ENCODE measurements at places on chromosomes 4 and X.

DNA sequence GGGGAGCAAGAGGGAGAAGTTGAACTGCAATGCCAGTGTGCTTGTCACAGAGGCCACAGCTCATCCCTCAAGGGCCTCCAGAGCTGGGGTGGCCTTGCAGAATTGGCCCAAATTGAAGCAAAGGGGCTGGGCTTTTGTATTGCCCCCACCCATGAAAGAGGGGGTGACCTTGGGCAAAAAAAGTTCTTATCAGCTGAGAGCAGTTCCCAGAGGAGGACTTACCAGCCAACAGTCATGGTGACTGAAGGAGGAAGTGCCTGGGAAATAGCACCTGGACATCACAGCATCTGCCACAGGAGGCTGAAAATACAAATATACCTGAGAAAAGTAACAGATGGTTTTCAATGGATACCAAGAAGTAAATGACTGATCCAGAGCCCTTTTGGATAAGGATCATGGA lies 262.4 kb downstream of the MID1IP1 start:
- no peak for DNase-seq

- peak; percentile 56 for DNase-seq
Observed at GRCh38 chr4:177964693-177965168, 522.5 kb upstream of the AGA start.

DNA sequence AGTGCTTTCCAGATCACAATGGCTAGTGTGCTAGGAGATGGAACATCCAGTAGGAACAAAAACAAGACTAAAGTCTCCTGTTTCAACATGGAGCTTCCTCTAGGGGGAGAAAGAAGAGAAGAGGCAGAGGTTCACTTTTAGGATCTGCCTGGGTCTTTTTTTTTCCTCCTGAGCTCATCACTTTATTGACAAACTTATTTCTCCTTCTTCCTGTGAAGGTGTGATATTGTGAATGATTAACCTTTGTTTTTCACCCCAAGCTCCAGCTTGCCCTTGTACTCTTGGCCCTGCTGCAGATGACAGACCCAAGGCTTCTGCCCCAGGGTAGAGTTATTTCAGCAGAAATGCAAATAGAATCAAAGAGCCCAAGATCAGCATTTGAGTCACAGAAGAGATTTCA lies 13.5 kb downstream of the PAGE4 start:
- no peak for DNase-seq

- DNase-seq = no peak
Observed at GRCh38 chr4:43992552-43992951, 456.1 kb downstream of the KCTD8 start.

DNA sequence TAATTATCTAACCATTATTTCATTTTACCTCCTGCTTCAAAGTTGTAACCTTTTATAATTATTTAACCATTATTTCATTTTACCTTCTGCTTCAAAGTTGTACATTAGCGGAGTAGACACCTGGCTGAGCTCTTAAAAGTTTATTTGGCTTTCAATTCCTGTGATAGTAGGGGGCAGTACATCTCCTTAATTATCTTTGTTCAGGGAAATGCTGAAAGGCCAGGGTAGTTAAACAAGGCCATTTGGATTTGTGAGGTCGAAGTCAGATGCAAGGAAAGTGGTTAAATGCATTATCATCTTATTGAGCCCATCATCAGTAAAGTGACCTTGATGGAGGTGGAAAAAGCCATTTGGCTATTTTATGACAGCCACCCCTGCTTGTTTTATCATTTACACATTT lies 210.6 kb downstream of the TENM3 start:
- no peak for DNase-seq

DNA sequence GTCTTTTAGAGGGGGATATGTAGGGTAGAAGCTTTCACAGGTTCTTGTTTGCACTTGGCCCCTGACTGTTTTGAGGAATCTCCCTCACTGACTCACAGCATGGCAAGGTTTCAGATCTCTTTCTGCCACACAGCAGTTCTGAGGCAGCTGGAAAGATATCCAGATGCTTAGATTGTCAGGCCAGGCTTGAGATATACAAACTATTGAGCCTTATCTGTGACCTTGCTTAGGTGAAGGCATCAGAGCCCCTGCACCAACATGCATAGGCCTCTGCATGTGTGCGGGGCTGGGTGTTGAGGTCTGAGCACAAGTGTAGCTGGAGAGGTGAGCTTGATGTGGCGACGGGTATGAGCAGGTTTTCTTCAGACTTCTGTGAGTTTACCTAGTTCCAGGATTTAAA lies 80.9 kb upstream of the MSANTD1 start:
- no peak for DNase-seq

DNA sequence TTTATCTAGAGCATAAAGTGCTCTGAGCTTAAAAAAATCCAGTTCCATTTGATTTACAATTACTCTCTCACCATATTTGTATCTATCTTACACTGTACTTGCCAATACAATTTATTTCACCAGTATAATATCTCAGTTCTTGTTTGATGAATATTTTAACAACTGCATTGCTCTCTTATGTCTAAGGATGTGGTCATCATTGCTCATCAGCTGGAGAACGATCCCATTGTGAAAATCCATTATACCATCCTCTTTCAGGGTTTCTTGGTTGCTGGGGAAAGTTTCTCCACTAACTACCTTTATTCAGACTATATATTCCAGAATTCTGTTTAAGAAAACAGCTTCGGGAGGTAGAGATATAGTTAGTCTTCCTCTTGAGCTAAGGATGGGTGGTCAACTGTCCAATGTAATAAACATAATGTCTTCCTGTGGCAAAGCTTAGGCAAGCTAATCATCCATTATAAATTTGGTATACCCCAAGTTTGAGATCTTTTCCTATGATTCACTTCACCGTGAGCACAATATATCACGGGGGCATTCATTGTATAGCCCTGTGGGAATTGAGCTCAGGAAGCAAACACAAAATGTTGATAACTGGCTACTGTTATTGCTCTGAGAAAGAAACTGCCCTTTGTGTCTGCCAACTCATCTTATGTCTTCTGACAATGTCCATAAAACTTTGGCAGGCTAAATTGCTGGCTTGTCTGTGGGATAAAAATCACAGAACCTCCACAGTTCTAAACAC lies 2361.9 kb downstream of the ARAP2 start:
- DNase-seq = no peak

- no peak for DNase-seq
Observed at GRCh38 chrX:100445593-100445992, 35.5 kb upstream of the PCDH19 start.

DNA sequence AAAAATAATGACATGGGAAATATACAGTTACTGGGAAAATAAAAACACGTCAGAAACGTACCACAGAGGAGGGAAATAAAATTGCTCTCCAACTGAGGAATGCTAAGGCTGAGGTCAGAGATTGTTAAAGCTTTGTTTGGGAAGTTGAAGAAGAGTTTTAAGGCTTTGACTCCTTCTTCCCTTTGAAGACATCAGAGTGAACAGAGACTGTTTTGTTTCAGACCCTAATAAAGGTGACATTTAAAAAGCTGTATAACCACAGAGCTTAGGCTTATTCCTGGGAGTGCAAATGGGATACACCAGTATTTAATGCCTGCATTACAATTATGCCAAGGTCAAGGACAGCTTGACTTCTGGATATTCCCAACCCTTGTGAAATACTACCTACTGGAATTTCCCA lies 102.8 kb downstream of the TRIML1 start:
- no peak for DNase-seq

GRCh38 chrX:33855251-33855650 lies 276.9 kb downstream of the FAM47A start:
- DNase-seq = no peak

DNA sequence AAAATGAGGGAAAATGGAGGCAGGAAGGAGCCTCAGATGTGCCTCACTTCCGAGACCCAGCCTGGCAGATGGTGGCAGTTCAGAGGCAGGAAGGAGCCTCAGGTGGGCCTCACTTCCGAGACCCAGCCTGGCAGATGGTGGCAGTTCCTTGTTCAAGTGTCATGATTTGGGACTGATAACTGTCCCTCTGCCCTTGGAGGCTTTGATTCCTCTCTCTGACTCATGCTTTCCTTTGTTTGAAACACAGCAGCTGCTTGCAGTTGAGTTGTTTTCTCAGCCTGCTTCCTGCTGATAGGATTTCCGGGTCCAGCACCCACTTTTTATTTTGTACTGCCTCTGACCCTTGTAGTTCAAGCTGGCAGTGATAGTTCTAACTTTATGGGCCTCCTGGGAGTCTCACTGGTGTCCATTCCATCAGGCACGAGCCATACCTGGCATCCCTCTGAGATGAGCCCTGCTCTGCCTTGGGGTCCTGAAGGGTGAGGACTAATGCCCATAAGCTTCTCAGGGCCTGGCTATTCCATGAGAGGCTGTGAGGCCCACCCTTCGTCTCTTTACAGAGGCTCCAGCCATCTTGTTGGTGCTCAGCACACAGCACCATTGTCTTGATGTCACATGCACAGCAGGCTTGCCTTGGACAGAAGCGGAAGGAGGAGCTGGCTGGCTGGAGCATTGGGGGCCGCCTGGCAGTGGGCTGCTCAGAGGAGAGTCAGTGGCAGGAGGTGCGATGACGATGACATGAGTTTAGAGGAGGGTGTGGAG lies 13.0 kb downstream of the RGS12 start:
- no peak for DNase-seq

DNA sequence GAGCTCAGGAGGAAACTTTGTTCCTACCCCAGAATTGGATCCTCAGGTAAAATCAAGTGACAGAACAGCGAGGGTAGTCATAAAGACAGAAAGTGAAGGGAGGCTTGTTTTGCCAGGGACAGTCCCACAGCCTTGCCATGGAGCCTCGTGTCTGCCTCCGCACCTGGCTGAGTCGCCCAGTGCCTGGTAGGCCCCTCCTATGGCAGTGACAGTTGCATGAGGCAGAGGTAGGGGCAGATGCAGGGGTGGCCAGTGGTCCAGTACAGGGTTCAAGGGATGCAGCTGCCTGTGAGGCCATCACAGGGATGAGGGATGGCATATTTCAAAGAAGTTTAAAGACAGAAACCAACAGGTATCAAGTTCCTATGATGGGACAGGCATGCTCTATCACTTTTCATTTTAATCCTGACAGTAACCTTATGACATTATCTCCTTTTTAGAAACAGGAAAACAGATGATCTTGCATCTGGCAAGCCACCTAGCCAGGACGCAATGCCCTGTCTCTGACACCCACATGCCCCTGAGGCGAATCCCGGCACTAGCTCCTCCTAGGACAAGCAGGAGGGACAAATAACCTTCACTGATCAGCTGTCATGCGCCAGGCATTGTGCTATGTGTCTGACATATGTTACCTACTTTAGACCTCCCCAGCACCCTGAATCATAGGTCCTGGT lies 127.4 kb upstream of the ENPP6 start:
- DNase-seq = no peak

DNA sequence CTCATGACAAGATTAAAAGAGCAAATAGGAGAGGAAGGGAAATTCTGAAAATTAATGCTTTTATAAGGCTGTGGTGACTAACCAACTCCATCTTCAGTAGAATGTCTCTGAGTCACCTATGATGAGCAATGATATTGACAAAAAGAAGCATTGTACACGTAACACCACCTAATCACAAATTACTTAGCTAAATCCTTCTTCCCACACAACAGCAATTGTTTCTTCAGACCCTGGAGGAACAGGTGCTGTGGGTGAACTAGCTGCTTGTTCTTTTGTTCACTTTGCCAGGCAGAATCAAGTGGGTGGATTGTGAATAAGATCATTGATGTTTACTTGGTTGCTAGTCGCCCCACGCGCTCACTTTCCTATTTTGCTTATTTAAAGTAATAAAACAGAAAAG lies 315.5 kb downstream of the CAMK2D start:
- DNase-seq = peak; percentile 35

DNA sequence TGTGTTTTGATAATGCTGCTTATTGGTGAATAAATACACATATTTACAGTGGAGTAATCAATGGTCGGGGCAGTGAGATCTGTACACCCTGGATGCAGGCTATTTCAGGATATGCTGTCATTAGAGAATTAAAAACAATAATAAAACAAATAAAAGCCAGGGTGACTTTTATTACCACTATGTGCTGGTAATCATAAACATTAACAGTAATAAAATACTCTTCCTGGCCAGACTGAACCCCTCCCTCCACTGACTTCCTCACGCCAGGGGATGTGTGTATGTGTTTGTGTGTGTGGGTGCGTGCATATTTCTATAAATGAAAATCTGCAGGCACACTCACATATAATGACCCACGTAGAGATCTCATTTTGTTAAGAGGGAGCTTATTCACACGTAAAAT lies 98.0 kb upstream of the MAP9 start:
- no peak for DNase-seq

DNA sequence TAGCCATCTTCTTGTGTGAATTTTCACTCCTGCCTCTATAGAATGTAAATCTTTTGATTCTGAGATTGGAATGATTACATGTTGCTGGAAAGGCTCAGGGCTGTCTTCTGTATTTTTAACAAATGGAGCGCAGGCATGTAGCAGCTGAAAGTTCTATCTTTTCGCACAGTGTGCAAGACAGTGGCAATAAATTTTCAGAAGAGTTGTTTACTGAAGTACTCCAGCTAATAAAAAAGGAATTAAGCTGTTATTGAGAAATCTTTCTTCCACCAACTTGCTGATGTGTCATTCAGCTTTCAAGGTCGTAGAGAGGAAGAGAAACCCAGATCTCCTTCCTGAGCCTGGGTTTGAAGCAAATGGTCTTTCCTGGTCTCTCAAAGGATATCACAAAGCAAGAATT lies 122.0 kb upstream of the PUDP start:
- DNase-seq = no peak

- no peak for DNase-seq
Observed at GRCh38 chrX:129599499-129599898, 55.3 kb downstream of the APLN start.

GRCh38 chr4:71334465-71334882 lies 4.3 kb upstream of the SLC4A4 start:
- DNase-seq = no peak

GRCh38 chr4:33941854-33942253 lies 2302.5 kb downstream of the ARAP2 start:
- no peak for DNase-seq

- DNase-seq = no peak
Observed at GRCh38 chrX:79721234-79721633, 293.3 kb upstream of the TBX22 start.

DNA sequence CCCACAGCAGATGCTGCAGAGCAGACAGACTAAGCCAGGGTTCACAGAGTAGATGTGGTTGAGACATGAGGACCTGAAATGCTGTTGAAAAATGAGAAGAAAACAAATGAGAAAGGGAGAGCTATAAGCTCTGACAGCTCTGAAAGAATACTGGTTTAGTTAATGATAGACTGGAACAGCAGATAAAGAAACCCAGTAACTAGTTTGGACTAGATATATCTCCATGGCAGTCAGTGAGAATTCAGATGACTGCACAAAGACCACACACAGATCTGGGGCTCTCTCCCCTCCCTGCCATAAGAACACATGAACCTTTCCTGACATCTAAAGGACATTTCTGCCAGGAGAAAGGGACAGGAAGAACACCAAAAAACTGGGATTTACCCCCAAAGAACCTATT lies 8.2 kb downstream of the NAA11 start:
- no peak for DNase-seq

DNA sequence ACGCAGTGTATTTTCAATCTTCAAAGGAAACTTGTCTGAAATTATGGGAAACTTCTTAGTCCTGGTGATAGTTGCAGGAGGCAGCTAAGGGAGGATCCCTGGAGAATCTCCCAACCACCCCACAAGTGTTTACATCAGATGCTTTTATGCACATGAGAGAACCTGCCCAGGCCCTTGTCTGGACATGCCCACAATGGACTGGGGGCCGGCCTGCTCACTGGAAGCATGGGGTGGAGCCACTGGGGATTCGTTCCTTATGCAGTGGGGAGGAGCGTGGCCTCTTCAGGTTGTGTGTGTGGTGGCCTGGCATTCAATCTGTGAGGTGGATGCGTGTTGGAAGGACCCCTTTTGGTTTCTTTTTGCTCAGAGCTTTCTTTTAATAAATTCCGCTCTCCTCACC lies 398.7 kb upstream of the PPP1R2C start:
- peak; percentile 1 for DNase-seq

Measured in Caki2 (cell line).